Activated T-cell treated with anti-CD3 and anti-CD28 coated beads for 1 hour (primary cell): ENCODE measurements at places on chromosomes 1 and 21.

DNA sequence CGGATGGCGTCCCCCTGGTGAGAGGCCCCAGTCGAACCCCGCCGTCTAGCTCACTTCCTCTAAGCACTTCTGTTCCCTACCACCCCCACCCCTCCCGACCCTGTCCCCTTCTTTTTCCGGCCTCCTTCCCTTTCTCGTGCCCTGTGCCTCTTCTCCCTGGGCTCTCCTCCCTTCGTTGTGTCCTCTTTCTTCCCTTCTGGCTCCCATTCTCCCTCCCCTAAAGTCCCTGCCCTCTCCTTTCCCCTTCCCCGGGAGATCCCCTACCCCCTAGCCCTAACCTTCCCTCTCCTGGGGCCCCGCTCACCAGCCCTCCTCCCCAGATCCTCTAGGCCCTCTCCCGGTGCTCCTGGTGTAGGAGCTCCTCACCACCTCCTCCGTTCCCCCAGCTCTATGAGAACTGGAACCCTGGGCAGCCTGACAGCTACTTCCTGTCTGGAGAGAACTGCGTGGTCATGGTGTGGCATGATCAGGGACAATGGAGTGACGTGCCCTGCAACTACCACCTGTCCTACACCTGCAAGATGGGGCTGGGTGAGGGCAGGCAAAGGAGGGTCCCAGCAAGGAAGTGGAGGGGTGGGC lies 15.9 kb downstream of the BCAN start:
- DNase-seq, result no peak

- no peak for DNase-seq
Measured at GRCh38 chr1:6753320-6754140, 31.7 kb upstream of the CAMTA1 start.

DNA sequence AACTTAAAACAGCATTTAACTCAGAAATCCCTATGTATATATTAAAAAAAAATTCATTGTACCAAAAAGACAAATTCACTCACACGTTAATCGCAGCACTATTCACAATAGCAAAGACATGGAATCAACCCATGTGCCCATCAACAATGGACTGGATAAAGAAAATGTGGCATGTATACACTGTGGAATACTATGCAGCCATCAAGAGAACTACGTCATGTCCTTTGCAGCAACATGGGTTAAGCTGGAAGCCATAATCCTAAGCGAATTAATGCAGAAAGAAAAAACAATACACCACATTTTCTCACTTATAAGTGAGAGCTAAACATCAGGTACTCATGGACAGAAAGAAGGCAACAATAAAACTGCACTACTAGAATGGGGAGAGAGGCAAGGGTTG lies 99.4 kb downstream of the FAF1 start:
- no peak for DNase-seq

GRCh38 chr1:10489291-10490055 lies 14.7 kb downstream of the PEX14 start:
- DNase-seq, result no peak

DNA sequence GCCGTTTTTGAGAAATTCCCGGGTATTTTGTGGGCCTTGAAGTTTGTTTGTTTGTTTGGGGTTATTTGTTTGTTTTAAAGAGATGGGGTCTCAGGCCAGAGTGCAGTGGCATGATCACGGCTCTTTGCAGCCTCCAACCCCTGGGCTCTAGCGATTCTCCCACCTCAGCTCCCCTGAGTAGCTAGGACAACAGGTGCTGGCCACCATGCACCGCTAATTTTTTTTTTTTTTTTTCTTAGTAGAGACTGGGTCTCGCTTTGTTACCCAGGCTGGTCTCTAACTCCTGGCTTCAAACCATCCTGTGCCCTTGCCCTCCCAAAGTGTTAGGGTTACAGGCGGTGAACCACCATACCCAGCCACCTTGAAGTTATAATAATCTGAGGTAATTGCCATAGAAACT lies 2.0 kb downstream of the CHTOP start:
- no peak for DNase-seq

- DNase-seq, result no peak
Measured at GRCh38 chr1:40379785-40380452, 6.4 kb downstream of the SMAP2 start.

DNA sequence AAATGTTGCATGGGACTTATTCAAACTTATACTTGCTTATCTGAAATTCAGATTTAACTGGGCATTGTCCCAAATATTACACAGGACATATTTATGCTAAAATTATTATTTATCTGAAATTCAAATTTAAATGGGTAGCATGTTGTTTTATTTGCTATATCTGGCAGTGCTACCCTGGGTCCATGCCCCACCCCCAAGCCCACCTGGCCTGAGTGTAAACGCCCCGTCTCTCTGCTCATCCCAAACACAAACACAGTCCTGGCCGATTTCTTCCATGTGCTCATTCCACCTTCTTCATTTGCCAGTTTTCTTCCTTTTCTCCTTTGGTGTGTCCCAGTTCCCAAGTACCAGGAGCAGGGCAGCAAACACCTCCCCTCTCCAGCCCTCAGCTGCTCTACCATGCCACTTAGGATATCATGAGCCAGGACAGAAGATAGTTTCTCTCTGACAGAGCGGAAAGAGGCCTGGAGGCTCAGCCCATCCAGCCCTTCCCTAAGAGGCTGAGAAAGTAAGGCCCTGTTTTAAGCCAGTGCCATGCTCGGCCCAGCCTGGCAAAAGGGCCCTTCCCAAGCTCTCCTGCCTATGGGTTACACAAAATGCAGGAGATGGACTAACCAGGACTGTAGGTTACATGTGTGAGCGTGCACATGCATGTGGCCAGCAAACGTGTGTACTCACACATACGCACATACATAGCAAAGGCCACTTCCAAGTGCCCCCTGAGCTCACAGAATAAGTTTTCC lies 69.5 kb downstream of the UBE2T start:
- no peak for DNase-seq

DNA sequence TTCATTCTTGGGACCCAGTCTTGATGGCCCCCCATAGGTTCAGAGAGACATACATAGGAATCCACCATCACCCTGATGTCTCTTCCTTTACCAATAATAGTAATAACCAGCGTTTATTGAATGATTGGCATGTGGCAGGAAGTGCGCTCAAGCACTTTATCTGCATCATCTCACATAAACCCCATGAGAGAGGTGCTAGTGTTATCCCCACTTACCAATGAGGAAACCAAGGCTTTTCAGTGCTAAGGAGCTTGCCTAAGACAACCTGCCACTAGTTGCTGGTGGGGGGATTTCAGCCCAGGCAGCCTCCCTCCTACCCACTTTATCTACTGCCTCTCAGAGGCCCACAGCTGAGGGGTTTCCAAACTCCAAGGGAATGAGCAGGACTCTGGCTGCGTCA lies 7.7 kb downstream of the LGR6 start:
- no peak for DNase-seq

DNA sequence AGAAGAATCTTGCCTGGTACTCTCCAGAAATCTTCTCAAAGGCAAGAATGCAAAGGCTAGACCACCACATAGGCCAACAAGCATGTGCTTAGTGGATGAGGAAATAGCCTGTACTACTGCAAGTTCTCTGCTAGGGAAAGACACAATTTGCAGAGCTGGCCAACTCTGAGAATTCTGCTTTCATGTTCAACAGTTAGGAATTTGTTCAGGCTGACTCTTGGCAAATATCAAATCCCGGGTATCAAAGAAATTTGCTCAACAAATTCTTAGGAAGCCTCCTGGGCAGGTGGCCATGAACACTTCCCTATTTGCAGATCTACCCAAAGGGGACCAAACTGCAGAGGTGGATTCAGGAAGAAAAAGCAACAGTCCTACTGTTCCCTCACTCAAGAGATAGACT lies 15.0 kb upstream of the H3-3A start:
- DNase-seq, result no peak

GRCh38 chr1:42680055-42680454 lies 2.2 kb upstream of the YBX1 start:
- no peak for DNase-seq

DNA sequence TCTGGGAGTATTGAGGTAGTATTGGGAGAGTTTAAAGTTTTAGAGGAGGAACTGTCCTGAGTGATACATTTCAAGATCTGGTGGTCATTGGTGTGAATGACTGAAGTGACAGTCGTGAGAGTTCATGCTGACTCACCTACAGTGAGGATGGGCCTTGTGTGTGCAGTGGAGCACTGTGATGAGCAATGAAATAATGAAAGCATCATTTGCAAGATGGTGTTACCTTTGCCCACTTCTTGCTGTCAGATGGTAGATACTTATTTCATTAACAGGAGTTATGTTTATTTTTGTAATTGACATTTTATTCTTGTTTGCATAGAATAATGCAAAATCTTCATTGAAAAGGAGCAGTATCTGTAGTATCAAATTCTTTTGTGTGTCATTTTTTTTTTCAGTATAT lies 29.0 kb downstream of the POU2F1 start:
- DNase-seq, result no peak

DNA sequence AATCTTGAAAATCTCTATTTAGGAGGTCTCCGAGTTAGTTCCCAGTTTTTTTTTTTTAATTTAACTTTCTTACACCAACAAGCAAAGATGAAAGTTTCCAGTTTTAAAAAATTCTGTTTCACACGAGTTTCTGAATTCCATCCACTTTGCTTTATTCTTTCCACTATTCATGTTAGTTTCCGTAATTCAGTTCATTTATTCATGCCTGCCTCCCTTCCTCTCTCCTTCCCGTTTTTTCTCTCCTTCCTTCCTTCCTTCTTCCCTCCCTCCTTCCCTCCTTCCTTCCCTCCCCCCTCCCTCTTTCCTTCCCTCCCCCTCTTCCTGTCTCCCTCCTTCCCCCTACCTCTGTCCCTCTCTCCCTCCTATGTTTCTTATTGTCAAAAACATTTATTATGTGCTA lies 22.3 kb downstream of the ADGRL2 start:
- no peak for DNase-seq

DNA sequence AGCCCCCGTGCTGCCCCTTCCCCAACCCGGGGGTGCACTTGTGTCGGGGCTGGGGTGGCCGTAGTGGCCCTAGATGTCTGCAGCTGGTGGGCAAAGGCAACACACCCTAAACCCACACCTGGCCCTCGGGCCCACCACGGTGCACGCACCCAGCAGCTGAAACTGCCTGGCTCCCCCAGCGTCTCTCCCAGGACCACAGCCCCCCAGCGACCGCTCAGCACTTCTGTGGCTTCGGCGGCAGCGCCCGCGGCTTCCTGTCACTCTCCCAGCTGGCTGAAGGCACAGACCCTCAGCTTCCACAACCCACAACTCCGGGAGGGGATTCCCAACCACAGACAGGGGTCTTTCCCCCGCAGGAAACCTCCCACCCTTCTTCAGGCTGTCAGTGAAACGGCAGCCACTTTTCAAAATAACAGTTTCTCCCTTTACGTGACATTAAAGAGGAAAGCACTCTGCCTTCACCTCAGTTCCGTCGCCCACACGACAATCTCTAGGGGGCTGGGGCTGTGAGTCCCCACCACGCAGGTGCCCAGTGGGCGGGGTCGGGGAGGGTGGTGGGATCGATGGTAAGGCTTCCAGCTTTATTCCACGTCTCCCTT lies 40.7 kb upstream of the COL6A2 start:
- no peak for DNase-seq

- no peak for DNase-seq
Measured at GRCh38 chr1:218890451-218890850, 283.2 kb upstream of the LYPLAL1 start.

DNA sequence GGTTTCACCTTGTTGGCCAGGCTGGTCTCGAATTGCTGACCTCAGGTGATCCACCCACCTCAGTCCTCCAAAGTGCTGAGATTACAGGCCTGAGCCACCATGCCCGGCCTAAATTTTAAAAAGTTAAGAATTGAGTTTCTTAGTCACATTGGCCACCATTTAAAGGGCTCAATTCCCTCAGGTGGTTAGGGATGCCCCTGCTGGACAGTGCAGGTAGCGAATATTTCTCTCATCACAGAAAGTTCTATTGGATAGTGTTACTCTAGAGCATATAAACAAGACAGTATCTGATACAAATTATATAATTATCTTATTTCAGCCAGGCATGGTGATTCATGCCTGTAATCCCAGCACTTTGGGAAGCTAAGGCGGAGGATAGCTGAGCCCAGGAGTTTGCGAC lies 320.2 kb downstream of the ZP4 start:
- DNase-seq, result no peak

DNA sequence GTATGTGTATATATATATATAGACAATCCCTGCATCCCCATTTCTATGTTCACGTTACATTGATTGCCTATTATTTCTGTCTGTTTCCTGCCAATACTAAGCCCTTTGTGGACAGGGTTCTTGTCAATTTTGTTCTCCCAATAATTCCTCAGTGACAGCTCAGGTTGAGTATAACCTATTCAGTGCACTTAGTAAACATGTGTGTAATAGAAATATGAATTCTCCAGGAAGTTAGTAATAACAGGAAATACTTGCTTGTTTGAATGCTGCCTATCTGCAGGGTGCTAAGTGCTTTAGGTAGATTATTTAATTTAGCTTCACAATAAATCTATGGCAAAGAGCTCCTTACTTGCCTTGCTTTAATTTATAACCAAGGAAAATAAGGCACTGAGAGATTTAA lies 52.8 kb upstream of the PTGFR start:
- DNase-seq, result no peak

GRCh38 chr1:178061620-178062019 lies 32.3 kb upstream of the RASAL2 start:
- no peak for DNase-seq

DNA sequence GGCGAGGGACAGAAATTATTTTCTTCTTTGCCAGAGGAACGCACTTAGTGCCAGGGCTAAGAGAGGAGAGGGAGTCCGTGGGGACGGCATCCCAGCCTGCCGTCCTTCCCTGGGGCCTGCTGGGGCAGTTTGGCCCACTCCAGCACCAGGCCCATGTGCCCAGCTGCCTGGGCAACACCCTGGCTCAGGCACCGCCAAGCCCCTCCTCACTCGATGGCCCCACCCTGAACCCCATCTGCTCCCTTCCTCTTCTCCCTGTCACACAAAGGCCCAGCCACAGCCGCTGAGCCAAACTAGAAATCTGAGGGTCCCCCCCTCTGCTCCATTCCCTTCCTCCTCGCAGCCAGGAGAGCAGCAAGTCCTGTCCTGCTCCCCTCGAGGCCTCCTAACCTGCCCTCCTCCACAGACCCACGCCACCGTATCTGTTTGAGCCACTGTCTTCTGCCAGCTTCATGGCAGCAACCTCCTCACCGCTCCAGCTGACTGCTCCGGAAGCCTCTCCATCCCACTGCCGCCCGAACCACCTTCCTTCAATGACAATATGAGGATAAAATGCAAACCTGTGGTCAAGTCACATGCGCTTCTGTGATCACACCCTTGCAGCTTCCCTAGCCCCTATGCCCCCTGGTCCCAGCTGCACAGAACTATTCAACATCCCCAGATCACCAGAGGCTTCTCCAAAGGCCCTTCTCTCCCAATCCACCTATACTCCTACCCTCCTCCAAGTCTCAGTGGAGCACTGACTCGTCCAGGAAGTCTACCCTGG lies 8.4 kb upstream of the TNNI1 start:
- DNase-seq, result no peak

GRCh38 chr1:60949154-60949825 lies 133.1 kb upstream of the NFIA start:
- DNase-seq, result no peak
